ENCODE measurements at places on chromosomes 2 and 18.

GRCh38 chr2:169664978-169665930 is 29.0 kb downstream of the CFAP210 start:
- no peak for DNase-seq

- DNase-seq = no peak
These were observed 322.1 kb upstream of the THUMPD2 start for GRCh38 chr2:40101131-40101575.

GRCh38 chr18:76363436-76364120 is 131.5 kb downstream of the ZNF516 start:
- no peak for DNase-seq

- no peak for DNase-seq
These were observed 386.0 kb upstream of the ATP5MC3 start for GRCh38 chr2:175567435-175568061.

DNA sequence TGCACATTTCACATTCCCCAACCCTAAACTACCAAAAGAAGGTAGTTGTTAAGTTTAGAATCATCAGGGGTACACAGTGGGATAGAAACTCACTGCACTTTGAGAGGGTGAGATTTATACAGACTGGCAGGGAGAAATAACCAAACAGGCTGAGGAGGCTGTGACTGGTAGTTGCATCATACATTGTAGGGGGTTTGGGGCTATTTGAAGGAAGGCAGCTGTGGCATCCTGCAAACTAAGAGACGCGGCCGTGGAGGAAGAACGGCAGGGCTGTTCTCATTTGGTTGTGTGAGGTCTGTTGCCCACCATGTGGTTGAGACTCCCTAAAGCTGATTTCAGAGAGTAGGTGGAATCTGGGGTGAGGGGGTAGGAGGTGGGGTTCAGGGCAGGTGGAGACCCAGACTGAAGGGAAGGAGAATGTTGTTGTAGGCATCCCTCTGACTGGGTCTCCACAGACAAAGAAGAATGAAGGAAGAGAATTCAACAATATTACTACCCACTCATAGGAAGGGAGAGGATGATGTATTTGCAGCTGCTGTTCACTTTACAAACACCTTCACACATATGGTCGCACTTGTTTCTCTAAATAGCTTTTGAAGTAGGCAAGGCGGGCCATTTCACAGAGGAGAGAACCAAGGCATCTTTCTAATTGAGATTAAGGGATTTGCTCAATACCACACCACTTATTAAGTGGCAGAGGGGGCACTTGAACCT is 170.9 kb upstream of the SIX2 start:
- no peak for DNase-seq

DNA sequence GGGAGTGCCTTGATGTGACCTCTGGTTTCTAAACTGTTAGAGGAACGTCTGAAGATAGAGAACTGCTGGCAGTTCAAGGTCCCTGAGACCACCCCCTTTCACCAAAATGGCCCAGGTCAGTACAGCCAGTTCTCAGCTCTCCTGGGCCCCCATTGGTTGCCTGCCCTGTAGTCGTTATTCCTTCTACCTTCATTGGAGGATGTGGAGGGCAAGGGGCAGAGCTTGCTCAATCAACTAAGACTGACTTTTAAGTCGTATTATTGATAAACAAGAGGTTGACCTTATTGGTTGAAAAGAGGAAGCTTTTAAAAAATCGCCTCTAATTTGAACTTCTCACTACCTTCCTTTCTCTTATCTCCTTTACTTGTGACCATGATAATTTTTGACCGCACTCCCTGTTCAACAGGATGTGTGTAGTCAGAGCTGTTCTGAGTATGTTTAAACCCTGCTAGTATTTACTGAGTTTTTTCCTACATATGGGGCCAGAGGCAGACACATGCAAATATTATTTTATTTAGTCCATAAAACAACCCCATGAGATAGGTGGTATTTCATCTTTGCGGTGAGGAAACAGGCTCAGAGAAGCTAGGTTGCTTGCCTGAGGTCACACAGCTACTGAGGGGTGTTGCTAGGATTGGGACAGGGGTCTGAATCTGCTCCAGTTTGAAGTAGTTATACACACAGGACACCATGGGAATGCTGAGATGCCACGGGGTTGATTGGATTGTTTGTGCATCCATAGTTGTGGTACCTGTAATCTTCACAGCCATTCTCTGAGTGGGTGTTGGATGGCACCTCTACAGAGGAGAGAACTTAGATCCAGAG is 65.9 kb downstream of the TMEM247 start:
- no peak for DNase-seq

DNA sequence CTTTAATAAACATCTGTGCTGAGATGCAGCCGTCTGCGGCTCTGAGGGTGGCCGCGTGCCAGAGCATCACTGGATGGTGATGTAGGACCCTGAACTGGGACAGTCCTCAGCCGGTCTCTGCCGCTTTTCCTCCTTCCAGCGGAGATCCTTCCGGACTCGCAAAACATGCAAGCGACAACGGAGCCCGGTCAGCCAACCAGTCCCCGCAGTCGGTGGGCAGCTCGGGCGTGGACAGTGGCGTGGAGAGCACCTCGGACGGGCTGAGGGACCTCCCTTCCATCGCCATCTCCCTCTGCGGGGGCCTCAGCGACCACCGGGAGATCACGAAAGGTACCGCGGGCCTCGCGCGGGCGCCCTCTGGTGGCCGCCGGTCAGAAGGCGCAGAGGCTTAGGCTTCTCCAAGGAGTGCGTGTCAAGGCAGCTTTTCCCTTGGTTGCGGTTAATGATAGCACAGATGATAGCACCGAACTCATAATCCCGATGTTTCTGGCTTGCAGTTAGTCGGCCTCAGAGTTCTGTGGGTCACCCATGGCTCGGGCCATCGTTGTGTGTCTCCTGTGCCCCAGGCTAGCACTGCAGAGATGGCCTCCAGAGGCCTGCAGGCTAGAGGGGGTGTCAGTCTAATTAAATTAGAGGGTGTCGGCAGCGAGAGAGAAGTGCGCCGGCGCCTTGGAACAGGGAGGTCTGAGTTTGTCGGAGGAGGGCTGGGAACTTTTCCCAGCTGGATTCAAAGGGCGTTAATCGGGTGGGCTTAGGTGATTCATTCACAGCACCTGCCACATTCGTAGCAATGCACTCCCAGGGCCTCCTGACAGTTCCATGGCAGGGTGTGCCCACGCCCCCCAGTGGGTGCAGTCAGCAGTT is 38.5 kb downstream of the LPIN1 start:
- peak; percentile 10 for DNase-seq

DNA sequence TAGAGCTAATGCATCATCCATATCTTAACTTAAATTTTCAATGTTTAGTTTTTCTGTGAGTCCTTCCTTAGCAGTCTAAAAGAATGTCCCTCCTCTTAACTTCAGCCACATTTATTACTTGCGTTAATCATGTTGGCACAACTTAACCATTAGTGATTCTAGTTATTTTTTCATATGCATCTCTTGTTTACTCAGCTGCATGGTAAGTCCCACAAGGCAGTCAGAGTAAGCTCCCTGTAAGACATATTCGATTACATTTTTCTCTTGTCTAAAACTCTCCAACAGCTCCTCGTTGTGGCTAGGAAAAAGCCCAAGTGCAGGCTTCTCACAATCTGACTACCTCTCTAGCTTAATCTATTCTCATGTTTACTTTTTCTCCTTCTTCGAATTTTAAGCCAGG is 2045.3 kb upstream of the PIK3C3 start:
- DNase-seq = no peak

- no peak for DNase-seq
These were observed 61.6 kb upstream of the PARD3B start for GRCh38 chr2:204483608-204484081.

- DNase-seq = peak; percentile 32
These were observed 10.4 kb upstream of the LRRFIP1 start for GRCh38 chr2:237616734-237617586.

DNA sequence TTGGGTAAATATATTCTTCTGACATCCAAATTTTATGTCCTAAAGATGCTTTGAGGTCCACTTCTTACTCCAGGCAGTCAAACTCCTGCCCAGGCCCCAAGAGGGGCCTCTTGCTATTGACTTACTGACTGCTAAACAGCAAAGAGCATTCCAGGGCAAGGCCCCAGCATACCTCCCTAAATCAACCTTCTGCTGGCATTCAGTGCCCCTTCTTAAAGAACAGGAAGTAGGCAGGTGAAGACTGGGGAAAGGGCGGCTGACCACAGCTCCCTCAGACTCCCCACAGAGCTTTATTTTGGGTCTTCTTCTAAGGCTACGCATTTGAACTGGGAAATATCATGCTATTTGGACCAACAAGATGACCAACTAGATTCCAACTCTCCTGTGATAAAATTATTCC is 68.9 kb downstream of the USP40 start:
- no peak for DNase-seq
